ENCODE measurements at places on chromosomes 2 and 18.

GRCh38 chr2:45458909-45459563 is 152.0 kb downstream of the SRBD1 start:
- DNase-seq = no peak

GRCh38 chr2:236823041-236823629 is 253.5 kb downstream of the ACKR3 start:
- DNase-seq = no peak

GRCh38 chr2:193695367-193695766 is 1500.6 kb upstream of the TMEFF2 start:
- no peak for DNase-seq

- DNase-seq = no peak
These were observed 101.7 kb upstream of the ZNF521 start for GRCh38 chr18:25453556-25454269.

DNA sequence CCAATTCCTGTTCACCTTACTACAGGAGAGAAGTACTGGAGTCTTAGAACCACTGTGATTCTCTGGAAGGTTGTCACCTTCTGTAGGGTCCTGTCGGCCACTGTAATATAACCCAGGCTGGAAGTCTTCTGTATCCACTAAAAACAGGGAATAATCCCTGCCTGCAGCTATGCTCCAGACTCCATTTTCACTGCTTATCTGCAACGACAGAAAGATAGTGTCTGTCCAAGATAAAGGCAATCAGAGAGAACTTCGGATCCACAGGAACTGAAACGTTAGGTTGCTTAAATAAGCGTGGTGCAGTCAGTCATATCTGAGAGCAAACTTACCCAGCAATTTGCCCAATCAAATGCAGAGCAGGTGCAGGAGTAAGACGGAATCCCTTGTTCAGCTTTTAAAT is 34.2 kb downstream of the ALS2 start:
- DNase-seq = no peak

GRCh38 chr2:201448701-201449100 is 2.6 kb downstream of the TRAK2 start:
- DNase-seq = peak; percentile 35

- DNase-seq = no peak
These were observed 73.8 kb downstream of the ZNF385B start for GRCh38 chr2:179787601-179788000.

GRCh38 chr2:219443016-219443696 is 8.5 kb downstream of the SPEG start:
- DNase-seq = no peak

DNA sequence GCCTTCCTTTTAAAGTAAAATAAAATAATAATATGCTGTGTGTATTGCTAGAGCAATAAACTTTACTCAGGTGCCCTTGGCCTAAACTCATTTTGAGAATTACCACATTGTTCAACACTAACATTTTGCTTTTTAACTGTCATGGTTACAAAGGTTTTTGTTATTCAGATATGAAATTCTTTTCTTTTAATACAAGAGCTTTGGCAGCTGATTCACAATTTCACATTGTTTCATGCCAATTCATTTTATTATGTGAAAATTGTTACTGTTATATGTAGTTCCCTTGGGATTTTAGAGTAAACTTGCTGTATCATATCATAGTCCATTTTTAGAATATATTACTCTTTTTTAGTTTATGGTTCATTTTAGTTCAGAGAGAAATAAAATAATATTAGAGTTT is 65.8 kb upstream of the ZNF804A start:
- no peak for DNase-seq

GRCh38 chr18:58526425-58527284 is 102.2 kb downstream of the ALPK2 start:
- no peak for DNase-seq

DNA sequence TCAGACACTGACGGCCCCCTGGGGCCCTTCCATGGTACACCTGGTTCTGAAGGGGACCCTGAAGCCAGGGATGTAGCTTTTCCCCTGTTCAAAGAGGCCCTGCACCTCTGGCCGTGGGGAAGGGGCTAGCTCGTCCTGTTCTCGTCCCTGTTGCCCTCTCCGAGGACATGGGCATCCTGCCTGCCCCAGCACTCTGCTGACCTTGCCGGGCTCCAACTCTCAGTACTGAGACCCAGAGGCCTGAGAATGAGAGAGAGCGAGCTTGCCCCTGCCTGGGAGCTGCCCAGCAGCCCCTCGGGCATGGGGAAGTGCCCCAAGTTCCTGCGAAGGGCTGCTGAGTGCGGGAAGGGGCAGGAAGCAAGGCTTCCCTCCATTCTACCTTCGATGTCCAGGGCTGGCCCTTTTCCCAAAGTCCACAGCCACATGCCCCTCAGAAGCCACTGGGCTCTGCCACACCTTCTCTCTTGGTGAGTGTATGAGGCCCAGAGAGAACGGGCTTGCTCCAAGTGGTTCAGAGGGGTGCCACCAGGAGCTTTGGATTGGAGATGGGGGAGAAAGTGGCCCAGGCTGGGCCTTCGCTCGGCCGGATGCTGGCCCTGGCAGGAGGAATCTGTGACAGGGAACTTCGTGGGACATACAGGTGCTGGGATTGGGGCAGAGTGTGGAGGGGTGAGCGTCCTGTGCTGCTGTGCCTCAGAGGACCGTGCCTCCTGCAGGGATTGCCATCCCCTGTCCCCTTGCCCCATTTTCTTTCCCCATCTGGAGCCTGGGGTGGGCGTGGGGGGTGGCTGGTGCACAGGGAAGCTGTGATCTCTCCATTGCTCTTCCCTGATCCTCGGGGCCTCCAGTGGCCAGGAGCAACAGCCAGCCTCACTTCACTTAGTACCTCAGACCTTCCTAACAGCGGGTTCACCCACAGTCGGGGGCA is 50.8 kb downstream of the KCNIP3 start:
- DNase-seq = peak; percentile 19

- DNase-seq = no peak
These were observed 6.0 kb upstream of the SP140L start for GRCh38 chr2:230321031-230321430.

DNA sequence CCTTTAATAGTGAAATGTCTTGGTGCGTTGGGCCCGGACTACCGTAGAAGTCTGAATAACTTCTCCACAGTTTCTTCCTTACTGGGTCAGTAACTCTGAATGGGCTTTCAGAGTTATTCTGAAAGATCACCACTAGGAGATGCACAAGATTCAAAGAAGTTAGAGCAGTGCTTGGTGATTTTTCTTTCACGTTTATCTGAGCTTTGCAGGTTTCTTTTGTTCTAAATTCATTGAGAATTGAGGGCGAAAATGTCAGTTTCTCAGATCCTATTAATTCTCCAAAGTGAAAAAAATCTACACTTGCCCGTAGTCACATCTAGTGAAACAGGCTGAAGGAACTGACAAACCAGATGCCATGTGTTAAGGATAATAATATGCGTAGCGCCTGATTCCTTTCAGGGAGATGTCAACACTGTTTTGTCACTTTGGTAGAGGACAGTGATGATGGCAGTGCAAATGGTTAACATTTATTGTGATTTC is 70.1 kb downstream of the QPCT start:
- no peak for DNase-seq

GRCh38 chr2:40243581-40244187 is 208.2 kb downstream of the SLC8A1 start:
- no peak for DNase-seq

DNA sequence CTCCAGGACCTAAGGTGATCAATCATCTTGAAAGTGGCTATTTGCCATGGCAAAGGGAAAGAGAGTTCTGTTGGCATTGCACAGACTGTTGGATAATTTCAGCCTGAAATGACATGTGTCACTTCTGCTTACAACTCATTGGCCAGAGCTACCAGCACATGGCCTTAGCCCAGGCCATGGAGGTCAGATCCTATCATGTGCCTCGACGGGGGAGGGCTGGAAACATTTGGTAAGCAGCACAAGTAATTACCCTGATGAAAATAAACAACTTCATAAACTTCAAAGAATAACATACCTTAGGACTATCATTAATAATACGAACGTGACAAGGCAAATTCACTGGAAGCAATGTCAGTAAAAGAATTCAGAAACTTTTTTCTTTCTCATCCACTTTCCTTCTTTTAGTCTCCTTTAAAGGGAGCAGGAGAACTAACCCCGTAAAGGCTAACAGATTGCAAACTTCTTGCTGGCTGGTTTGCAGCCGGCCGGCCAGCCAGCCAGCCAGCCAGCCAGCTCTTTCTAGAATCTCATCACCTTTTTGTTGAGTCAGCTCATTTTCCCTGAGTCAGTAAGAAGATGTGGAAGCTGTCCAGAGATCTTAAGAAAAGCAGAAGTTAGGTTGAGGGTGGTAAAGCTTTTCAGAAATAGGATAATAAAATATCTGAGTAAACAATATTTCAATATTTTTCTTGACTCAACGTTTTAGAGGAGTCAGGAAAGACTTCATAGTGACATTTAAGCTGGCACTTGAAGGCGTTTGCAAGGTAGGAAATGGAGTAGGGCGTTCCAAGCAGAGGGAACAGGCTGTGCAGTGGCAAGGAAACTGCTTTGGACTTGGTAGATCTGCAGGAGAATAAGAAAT is 31.9 kb downstream of the CNRIP1 start:
- no peak for DNase-seq

- no peak for DNase-seq
These were observed 292.5 kb upstream of the CNTNAP5 start for GRCh38 chr2:123732563-123732962.

DNA sequence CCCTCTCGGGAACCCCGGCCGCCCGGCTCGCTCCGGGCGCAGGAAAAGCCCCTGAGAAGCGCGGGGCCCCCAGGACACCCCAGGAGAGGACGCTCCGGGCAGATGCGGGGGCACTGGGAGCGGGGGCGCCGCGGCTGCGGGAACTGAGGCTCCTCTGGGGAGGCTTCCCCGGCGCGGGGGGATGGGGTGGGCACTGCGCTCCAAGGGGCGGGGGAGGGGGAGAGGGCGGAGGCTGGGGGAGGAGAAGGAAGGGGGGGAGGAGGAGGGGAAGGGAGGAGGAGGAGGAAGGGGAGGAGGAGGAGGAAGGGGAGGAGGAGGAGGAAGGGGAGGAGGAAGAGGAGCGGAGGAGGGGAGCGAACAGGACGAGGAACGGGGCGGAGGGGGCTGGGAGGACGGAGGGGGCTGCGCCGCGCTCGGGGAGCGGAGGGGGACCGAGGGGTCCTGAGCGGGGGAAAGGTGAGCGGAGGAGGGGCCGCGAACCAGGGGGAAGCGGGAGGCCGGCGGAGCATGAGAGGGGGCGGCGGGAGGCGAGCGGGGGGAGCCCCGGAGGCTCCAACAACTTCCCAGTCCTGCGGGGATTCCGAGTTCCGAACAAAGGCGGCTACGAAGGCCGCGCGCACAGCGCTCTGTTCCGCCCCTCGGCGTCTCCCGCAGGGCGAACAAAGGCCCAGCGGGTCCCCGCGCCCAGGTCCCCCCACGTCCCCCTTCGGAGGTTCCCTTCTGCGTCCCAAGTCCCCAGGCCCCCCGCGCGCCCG is 742 bp downstream of the PXDN start:
- no peak for DNase-seq

- no peak for DNase-seq
These were observed 16.0 kb upstream of the TMEM37 start for GRCh38 chr2:119415630-119416029.

- peak; percentile 56 for DNase-seq
These were observed 256.8 kb downstream of the RNF152 start for GRCh38 chr18:61635901-61636528.

GRCh38 chr2:14866736-14867352 is 234.3 kb downstream of the LRATD1 start:
- no peak for DNase-seq

GRCh38 chr2:52844701-52845423 is 922.7 kb upstream of the CHAC2 start:
- DNase-seq = no peak

- DNase-seq = no peak
These were observed 115.5 kb upstream of the ITGA6 start for GRCh38 chr2:172311921-172312345.

DNA sequence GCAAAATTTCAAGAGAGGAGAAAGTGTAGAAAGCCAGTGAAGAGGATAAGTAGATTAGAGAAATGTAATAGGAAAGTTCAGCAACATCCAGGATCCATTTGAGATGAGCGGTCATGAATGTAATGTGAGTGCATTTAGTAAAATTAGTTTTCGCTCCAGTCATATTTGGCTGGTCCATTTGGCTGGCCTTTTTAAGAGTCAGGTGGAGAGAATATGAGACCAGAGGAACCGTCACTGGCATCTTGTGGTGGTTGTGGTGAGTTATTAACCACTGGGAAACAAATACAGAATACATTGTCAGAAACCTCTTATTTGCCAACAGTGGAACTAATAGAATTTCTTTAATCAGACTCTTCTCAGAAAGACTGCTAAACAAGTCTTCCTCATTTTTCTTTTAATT is 1064.3 kb upstream of the CDH2 start:
- DNase-seq = no peak

GRCh38 chr2:223300326-223300725 is 248.3 kb downstream of the KCNE4 start:
- no peak for DNase-seq

GRCh38 chr2:3348767-3349166 is 28.9 kb downstream of the EIPR1 start:
- DNase-seq = no peak

- no peak for DNase-seq
These were observed 240.5 kb downstream of the MREG start for GRCh38 chr2:215772634-215773563.

DNA sequence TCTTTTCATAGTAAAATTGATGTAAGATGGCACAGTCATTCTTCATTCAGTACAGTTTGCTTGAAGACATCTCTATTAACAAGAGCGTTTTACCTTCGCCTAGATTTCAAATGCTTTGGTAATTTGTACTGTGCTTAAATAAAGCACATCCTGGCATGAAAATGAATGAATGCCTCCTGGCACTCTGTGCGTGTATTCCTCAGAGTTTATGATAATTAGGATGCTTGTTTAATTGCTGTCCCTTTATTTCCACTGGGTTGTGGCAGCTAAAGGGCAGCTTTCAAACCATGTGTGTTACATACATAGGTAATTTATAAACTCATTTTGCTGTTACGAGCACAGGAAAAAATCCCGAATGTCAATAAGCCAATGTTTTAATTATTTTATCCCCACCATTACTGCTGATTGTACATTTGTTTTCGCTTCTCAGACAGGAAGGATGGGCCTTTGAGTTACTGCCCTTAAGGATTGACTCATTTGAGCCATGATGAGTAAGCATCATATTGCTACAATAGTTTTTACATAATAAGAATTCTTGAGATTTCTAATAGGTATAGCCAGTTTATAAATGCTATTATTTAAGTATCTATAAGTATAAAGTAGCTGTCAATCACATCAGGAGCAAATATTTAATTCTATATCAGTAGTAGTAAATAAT is 516.5 kb downstream of the XIRP2 start:
- no peak for DNase-seq
